HFFc6 (cell line): ENCODE measurements at places on chromosomes 1 and 21.

GRCh38 chr1:235495551-235495950 is 8.7 kb downstream of the B3GALNT2 start:
- no peaks in the 10 kb centered on the region for H3K27me3 ChIP-seq
- H3K36me3 ChIP-seq, result peaks cover 8% of the 10 kb centered on the region
- DNase-seq, result no peak
- H3K4me3 ChIP-seq, result no peak overlapping the region
- peaks cover 9% of the 10 kb centered on the region for H3K4me1 ChIP-seq

- H3K36me3 ChIP-seq, result peaks cover 29% of the 10 kb centered on the region
- H3K27ac ChIP-seq, result no peak overlapping the region
- DNase-seq, result no peak
- H3K4me3 ChIP-seq, result no peak overlapping the region
- H3K4me1 ChIP-seq, result no peaks in the 10 kb centered on the region
Measured at GRCh38 chr1:32082022-32082421, 9.3 kb downstream of the TMEM39B start.

DNA sequence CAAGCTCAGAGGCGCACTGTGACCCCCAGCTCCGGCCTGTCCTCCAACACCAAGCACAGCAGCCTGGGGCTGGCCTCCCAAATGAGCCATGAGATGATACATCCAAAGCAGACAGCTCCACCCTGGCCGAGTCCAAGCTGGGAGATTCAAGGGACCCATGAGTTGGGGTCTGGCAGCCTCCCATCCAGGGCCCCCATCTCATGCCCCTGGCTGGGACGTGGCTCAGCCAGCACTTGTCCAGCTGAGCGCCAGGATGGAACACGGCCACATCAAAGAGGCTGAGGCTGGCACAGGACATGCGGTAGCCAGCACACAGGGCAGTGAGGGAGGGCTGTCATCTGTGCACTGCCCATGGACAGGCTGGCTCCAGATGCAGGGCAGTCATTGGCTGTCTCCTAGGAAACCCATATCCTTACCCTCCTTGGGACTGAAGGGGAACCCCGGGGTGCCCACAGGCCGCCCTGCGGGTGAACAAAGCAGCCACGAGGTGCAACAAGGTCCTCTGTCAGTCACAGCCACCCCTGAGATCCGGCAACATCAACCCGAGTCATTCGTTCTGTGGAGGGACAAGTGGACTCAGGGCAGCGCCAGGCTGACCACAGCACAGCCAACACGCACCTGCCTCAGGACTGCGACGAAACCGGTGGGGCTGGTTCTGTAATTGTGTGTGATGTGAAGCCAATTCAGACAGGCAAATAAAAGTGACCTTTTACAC is 29.1 kb downstream of the SLC19A1 start:
- peaks cover 6% of the 10 kb centered on the region for H3K36me3 ChIP-seq
- no peak for DNase-seq
- peaks cover 4% of the 10 kb centered on the region; the same call in 1 of the 2 replicates for H3K4me1 ChIP-seq
- peaks cover 2% of the 10 kb centered on the region for H3K27me3 ChIP-seq
- H3K4me3 ChIP-seq, result no peak overlapping the region

- H3K4me1 ChIP-seq, result peaks cover 25% of the 10 kb centered on the region
- peaks cover 2% of the 10 kb centered on the region; the same call in 1 of the 2 replicates for H3K27me3 ChIP-seq
- no peaks in the 10 kb centered on the region; the same call in 1 of the 2 replicates for H3K36me3 ChIP-seq
- DNase-seq, result no peak
- no peak overlapping the region for H3K4me3 ChIP-seq
Measured at GRCh38 chr1:9593147-9593491, 4.4 kb downstream of the TMEM201 start.

GRCh38 chr1:3481836-3482375 is 27.4 kb downstream of the ARHGEF16 start:
- peaks cover 2% of the 10 kb centered on the region; the same call in 1 of the 2 replicates for H3K27me3 ChIP-seq
- no peaks in the 10 kb centered on the region for H3K4me1 ChIP-seq
- no peak overlapping the region for H3K4me3 ChIP-seq

- no peak overlapping the region for H3K4me3 ChIP-seq
- peaks cover 24% of the 10 kb centered on the region for H3K27me3 ChIP-seq
- H3K4me1 ChIP-seq, result no peaks in the 10 kb centered on the region
- no peak for DNase-seq
- peaks cover 12% of the 10 kb centered on the region for H3K36me3 ChIP-seq
Measured at GRCh38 chr1:223214261-223214807, 71.3 kb upstream of the TLR5 start.

- no peaks in the 10 kb centered on the region; the same call in 1 of the 2 replicates for H3K27me3 ChIP-seq
- H3K4me1 ChIP-seq, result peaks cover 66% of the 10 kb centered on the region
- DNase-seq, result peak; percentile 55
- peak overlapping the region; percentile 65 for H3K27ac ChIP-seq
Measured at GRCh38 chr1:159779403-159779851, 1.3 kb upstream of the DUSP23 start.

DNA sequence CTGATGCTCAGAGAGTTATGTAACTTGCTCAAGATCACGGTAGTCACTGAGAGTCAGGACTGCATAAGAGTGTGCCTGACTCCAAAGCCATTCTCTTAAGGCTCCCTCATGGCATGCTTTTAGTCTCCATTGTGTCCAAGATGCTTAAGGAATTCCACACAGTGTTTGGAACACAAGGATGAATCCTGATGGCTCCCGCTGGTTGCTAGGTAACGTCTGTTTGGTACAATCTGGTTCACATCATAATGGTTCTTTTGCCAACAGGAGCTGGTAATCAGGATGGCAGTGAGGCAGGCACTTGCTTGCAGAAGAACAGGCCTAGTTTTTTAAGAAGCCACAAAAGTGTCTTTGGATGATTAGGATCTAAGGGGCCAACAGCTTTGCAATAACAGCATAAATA is 436.5 kb upstream of the DAB1 start:
- no peaks in the 10 kb centered on the region for H3K4me1 ChIP-seq
- peaks cover under 1% of the 10 kb centered on the region; the same call in 1 of the 2 replicates for H3K36me3 ChIP-seq
- H3K27me3 ChIP-seq, result no peaks in the 10 kb centered on the region; the same call in 1 of the 2 replicates
- no peak for DNase-seq

- H3K4me1 ChIP-seq, result peaks cover 14% of the 10 kb centered on the region
- no peaks in the 10 kb centered on the region for H3K36me3 ChIP-seq
- H3K27ac ChIP-seq, result no peak overlapping the region
- DNase-seq, result peak; percentile 12
- H3K4me3 ChIP-seq, result no peak overlapping the region
Measured at GRCh38 chr1:153683854-153684253, 5.4 kb downstream of the NPR1 start.

GRCh38 chr1:99051611-99052283 is 47.1 kb upstream of the PLPPR5 start:
- H3K27ac ChIP-seq, result no peak overlapping the region
- DNase-seq, result no peak
- H3K4me3 ChIP-seq, result no peak overlapping the region
- no peaks in the 10 kb centered on the region; the same call in 1 of the 2 replicates for H3K27me3 ChIP-seq
- H3K36me3 ChIP-seq, result no peaks in the 10 kb centered on the region

DNA sequence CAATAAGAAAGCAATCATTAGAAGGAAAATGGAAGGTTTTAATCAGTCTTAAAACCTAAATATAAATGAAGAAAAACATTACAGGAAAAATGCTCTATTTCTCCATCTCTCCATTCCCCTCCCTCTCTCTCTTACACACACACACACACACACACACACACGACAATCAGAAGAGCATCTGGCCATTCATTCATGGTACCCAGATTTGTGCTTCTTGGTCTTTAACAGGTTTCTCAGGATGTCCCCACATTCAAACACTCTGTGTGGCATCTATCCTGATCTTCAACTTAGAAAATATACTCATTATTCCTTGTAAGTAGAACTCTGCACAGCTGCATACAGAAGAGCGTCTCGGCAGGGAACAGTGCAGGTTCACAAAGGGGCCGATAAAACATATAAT is 779 bp downstream of the LRRC40 start:
- no peak for DNase-seq
- H3K4me1 ChIP-seq, result peaks cover 37% of the 10 kb centered on the region
- H3K27me3 ChIP-seq, result no peaks in the 10 kb centered on the region
- peak overlapping the region; percentile 99 for H3K27ac ChIP-seq

- H3K36me3 ChIP-seq, result peaks cover 23% of the 10 kb centered on the region
- peaks cover 9% of the 10 kb centered on the region; the same call in 1 of the 2 replicates for H3K4me1 ChIP-seq
- no peak overlapping the region for H3K27ac ChIP-seq
- DNase-seq, result no peak
Measured at GRCh38 chr1:244680667-244681066, 27.7 kb downstream of the DESI2 start.

DNA sequence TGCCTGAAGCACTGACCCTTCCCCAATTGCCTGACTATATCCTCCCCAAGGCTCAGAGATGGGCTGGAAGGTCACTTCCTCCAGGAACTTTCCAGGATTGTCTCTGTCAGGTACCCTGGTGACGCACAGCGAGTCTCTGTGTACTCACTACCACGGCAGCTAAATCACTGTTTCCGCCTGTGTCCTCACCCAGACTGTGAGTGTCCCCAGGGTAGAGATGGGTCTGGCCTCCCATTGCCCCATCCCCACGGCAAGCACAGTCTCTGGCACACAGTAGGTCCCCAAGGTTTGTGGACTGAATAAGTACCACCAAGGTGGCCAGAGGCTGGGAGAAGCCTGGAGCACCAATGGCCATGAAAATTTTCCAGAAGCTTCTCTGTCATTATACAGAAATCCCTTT is 93.8 kb upstream of the RUNX3 start:
- peak overlapping the region; percentile 54 for H3K27ac ChIP-seq
- no peak overlapping the region for H3K4me3 ChIP-seq
- H3K4me1 ChIP-seq, result peaks cover 11% of the 10 kb centered on the region
- DNase-seq, result no peak

GRCh38 chr1:119359730-119360129 is 8.9 kb upstream of the HAO2 start:
- H3K4me3 ChIP-seq, result no peak overlapping the region
- no peaks in the 10 kb centered on the region for H3K36me3 ChIP-seq
- DNase-seq, result no peak
- H3K27ac ChIP-seq, result no peak overlapping the region

GRCh38 chr21:42572906-42573495 is 59.3 kb downstream of the SLC37A1 start:
- no peaks in the 10 kb centered on the region for H3K4me1 ChIP-seq
- DNase-seq, result no peak
- H3K4me3 ChIP-seq, result no peak overlapping the region
- H3K36me3 ChIP-seq, result peaks cover 5% of the 10 kb centered on the region; the same call in 1 of the 2 replicates
- no peak overlapping the region for H3K27ac ChIP-seq
- H3K27me3 ChIP-seq, result peaks cover 2% of the 10 kb centered on the region

DNA sequence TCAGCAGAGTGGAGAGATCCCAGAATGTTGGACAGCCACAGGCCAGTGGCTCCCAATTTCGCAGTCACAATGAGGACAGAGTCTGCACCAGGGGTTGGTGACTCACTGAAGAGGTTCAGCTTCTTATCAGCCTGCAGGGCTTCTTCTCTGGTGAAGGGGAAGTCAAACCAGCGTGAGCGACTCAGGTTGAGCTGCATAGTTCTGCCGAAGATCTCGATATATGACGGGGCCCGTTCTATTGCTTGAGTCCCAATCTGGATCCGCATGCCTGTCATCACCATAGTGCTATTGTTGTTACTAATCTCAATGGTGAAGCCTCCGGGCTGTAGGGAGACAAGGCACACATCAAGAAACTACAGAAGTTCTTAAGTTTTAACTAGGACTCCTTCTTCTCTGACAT is 58.5 kb downstream of the UBR4 start:
- H3K27me3 ChIP-seq, result peaks cover 10% of the 10 kb centered on the region
- no peak overlapping the region for H3K4me3 ChIP-seq
- H3K4me1 ChIP-seq, result peaks cover 3% of the 10 kb centered on the region; the same call in 1 of the 2 replicates
- H3K36me3 ChIP-seq, result peaks cover 92% of the 10 kb centered on the region
- H3K27ac ChIP-seq, result no peak overlapping the region

DNA sequence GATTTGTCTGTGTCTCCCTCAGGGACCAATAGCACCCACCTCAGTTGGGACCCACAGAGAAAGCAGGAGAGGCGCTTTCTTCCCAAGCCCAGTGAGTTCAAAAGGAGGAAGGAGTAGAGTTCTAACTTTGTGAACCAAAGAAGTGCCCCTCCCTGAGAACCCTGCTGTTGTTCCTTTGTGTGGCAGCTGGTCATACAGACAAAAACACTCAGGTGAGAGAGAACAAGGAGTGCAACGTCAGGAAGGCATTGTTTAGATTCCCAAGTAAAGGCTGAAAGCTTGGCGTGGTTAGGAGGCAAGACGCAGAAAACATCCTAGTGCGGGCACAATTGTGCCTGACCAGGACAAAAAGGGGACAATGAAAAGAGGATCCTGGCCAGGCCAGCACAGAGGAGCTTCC is 654.6 kb downstream of the KIF26B start:
- DNase-seq, result no peak
- H3K4me1 ChIP-seq, result peaks cover 17% of the 10 kb centered on the region
- H3K4me3 ChIP-seq, result no peak overlapping the region
- H3K27me3 ChIP-seq, result no peaks in the 10 kb centered on the region
- no peak overlapping the region for H3K27ac ChIP-seq

DNA sequence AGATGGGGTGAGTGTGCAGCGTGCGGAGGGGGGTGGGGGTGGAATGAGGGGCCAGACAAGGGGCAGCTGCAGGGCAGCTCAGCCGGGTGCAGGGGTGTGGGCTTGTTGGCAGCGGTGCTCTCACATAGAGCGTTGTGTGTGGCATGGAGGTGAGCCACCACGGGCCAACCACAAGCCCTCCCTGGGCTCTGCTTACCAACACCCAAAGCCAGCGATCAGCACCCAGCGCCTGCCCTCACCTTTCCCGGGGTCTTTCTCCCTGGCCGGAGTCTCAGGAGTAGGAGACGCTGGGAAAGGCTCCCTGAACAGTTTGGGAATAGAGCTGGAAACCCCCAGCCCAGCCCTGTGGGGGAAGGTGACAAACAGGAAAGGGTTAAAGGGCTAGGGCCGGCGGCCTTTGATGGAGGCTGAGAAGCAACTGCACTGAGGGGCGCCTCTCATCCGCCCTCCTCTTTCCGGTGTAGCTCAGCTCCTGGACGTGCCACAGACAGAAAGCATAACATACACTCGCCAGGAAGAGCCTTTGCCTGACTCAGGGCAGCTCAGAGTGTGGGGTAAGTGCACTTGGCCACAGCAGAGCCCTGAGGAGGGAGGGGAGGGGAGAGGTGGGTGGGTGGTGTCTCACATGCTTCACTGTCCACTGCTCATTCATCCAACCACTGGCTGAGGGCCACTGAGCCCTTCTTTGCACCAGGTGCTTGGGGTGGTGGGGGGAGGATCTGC is 577 bp downstream of the IKBKE start:
- H3K36me3 ChIP-seq, result peaks cover 12% of the 10 kb centered on the region
- peak overlapping the region; percentile 86 for H3K4me3 ChIP-seq
- peaks cover 10% of the 10 kb centered on the region for H3K27me3 ChIP-seq
- DNase-seq, result peak; percentile 68

GRCh38 chr21:34870246-34870645 is 178.9 kb downstream of the RUNX1 start:
- H3K36me3 ChIP-seq, result peaks cover 78% of the 10 kb centered on the region
- no peak for DNase-seq
- H3K27ac ChIP-seq, result peak overlapping the region; percentile 38; the same call in 1 of the 2 replicates
- H3K4me1 ChIP-seq, result peaks cover 80% of the 10 kb centered on the region
- no peak overlapping the region for H3K4me3 ChIP-seq

DNA sequence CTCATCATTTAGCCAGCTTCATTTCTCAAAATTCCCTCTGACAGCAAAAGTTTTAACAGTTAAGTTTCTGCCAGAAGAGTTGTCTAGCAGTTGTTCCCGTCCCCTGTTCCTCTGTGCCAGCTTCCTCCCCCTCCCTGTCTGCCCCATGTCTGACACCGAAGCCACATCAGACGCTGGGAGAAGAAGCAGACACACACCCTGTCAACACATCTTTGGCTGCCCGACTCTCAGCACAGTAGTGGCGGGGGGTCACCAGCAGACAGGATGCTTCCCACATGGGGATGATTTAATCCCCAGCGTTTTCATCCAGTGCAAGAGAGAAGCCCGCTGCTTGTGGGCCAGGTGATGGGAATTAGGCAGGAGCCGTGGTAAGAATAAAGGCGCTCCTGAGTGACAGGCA is 379.4 kb upstream of the RUNX1 start:
- H3K27me3 ChIP-seq, result no peaks in the 10 kb centered on the region; the same call in 1 of the 2 replicates
- DNase-seq, result no peak
- peak overlapping the region; percentile 42; the same call in 1 of the 2 replicates for H3K4me3 ChIP-seq
